ENCODE measurements at places on chromosomes 12 and 14. TPM values are rescaled to one million over a fixed set of nuclear protein-coding genes. Genes with fewer than 3 reads are reported as not detected.

DNA sequence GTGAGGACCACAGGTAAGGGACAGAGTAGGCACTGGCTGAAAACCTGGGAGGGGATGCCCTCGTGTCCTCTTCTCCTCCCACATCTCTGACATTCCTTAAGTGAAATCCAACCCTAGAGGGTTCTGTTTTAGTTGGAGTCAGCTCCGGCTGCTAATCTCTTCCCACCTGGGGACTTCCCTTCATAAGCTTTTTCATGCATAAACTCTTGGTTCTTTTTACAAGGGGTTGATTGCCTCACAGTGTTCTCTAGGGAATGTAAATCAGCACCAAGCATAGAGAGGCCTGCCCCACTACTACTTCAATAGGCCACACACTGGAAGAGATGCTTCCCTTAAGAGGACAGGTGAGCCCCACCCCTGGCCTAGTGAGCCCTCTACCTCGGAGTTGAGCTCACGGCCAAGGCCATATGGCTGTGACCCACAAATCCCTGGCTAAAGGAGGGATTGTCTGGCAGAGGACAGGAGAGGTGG is 3.2 kb upstream of the SYNDIG1L start:
- no peak for DNase-seq

DNA sequence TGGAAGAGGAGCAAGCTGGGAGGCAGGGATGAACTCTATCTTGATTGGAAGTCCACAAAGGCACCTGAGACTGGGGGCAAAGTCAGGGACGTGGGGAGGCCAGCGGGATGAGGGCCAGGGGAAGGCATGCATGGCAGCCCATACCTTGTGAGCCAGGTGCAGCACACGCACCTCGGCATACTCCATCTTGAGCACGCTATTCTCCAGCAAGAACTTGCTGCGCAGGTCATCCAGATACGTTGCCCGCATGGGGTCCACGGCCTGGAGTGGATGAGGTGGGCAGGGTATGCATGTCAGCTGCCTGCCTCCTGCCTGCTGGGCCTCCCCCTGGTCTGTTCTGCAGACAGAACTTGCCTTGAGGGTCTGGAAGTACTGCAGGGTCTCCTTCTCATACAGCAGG is 3.9 kb downstream of the RABGGTA start:
- DNase-seq, result no peak

DNA sequence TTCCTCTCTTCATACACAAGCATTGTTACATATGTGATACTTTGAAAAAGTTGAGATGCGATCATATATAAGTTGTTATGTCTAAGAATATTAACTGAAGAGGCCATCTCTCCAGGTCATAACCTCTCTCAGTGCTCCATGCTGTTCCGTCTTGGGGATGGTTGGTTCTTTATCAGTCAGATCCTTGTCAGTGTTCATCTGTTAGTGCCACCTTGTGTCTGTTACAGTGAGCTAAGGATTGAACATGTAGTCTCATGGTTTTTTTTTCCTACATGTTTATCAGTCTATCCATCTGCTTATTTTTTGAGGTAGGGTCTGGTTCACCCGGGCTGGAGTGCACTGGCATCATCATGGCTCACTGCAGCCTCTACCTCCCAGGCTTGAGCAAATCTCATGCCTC is 30.5 kb downstream of the EP400 start:
- peak; percentile 22 for DNase-seq

DNA sequence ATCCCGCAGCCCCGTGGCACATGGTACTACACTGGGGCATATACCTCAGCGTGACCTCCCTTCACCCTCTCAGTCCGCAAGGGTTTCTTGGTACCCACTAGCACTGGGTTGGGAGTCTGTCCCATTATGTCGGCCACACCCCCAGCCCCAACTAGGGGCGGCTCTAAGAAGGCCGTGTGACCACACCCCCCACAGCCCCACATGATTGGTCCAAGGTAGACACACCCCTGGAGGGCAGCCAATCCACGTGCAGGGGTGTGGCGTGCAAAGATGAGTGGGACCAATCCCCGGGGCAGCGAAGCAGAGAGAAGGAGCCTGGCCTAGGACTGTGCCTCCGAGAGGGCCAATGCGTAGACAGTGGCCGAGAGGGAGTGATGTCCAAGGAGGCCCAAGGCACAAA is 34.6 kb upstream of the BEGAIN start:
- no peak for DNase-seq

GRCh38 chr12:94699801-94700200 is 49.4 kb upstream of the TMCC3 start:
- DNase-seq, result peak; percentile 10

DNA sequence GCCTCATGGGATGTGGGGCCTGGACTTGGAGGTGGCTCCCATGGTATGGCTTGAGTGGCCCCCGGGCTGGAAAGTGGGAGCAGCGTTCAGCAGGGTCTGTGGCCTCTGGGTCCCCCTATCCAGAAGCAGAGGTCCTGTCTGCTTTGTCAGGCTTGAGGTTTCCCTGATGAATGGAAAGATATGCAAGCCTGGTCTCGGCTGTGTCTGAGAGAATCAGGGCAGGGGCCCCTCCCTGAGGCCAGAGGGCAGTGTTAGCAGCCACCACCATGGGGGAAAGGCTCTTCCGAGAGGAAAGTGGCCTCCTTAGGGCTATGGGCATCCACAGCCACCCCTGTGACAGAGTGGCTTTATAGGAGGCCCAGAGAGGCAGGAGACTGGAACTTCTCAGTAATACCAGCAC is 128.2 kb downstream of the VRK1 start:
- no peak for DNase-seq

DNA sequence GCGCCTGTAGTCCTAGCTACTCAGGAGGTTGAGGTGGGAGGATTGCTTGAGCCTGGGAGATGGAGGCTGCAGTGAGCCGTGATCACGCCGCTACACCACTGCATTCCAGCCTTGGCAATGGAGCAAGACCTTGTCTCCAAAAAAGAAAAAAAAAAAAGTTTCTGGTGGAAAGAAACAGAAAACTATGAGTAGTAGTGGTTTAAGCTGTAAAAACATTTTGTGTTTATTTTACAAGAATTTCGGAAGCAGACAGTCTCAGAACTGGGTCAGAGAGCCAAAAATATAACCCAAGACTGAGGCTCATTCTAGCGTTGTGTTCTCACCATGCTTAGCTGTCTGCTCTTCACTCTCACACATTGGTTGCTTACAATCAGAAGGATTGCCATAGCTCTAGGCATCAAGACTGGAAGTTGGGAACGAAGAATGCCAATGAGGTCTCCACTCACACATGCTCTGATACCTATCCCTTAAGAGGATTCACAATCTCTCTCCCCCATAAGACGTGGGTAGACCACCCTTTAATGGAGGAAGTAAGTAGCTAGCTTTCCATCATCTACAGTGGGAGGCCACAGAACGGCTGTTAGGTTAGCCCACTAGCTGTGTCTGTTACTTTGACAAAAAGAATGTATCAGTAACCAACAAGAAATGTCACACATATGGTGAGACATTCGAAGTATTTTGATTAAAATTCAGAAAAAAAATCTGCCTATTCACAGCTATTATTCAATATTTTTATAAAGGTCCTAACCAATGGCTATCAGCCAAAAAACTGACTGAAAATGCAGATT is 117.6 kb upstream of the RASSF8 start:
- peak; percentile 26 for DNase-seq

Gene MUCL1
- not detected for total RNA-seq

DNA sequence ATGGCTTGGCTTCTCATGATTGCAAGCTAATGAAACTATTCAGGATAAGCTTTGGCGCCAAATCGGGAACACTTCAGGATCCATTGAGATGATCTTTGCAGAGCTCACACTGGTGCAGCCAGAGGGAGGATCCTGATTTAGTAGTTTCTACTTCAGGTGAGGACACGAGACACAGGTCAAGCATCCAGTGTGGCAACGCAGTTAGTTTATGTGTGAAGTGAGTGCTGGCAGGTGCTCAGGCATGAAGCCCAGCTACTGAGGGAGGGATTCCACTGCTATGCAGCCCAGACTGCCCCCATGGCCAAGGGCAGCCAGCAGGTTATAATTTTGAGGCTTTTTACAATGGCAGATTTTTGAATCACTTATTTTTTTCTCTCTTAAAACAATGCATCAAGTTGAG is 113.5 kb upstream of the PCED1B start:
- DNase-seq, result no peak

Gene KLHL33
- not detected for total RNA-seq

GRCh38 chr12:55965941-55966407 is at the start of gene PMEL:
TSS of gene PMEL (minus strand) at chr12:55966042. CDS start at chr12:55966011, 31 bp downstream.
- peak; percentile 36 for DNase-seq

Gene CIDEB
- total RNA-seq, result 0.51 TPM

- no peak for DNase-seq
Observed at GRCh38 chr14:102250636-102251035, 54.3 kb downstream of the MOK start.

Gene TMEM117
- 19.1 TPM for total RNA-seq

GRCh38 chr14:58731465-58732293 is 93.9 kb downstream of the DACT1 start:
- peak; percentile 97 for DNase-seq

DNA sequence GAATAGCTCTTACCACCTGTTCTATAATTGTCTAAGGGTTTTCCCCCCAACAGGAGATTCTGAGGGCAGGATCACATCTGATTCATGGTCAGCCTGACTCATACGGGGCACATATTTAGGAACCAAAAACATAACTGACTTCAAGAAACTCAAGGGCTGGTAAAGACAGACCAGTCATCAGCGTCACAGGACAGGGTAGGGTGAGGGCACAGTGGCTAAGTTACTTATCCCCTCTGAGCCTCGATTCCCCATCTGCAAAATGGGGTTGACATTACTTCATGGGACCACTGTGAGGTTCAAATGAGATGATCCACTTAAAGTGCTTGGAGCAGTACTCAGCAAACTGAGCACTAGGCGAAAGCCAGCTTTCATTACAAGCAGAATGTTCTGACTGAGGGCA is 606 bp downstream of the CINP start:
- peak; percentile 83 for DNase-seq

GRCh38 chr14:92122351-92122677 is 545 bp downstream of the CPSF2 start:
- peak; percentile 66 for DNase-seq

GRCh38 chr14:61477712-61478462 is 156.5 kb downstream of the PRKCH start:
- peak; percentile 64 for DNase-seq

DNA sequence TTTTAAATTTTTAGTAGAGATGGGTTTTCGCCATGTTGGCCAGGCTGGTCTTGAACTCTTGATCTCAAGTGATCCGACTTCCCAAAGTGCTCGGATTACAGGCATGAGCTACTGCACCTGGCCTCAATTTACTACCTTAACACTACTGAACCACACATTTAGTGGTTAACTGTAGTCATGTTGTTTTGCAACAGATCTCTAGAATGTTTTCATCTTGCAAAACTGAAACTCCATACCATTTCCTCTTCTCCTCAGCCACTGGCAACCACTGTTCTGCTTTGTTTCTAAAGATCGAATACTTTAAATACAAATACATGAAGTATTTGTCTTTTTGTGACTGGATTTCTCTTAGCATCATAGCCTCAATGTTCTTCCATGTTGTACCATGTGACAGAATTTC is 15.4 kb upstream of the SMCO2 start:
- DNase-seq, result no peak

Gene FOXN4
- not detected for total RNA-seq

GRCh38 chr12:132262256-132263060 is 66.9 kb downstream of the GALNT9 start:
- no peak for DNase-seq

DNA sequence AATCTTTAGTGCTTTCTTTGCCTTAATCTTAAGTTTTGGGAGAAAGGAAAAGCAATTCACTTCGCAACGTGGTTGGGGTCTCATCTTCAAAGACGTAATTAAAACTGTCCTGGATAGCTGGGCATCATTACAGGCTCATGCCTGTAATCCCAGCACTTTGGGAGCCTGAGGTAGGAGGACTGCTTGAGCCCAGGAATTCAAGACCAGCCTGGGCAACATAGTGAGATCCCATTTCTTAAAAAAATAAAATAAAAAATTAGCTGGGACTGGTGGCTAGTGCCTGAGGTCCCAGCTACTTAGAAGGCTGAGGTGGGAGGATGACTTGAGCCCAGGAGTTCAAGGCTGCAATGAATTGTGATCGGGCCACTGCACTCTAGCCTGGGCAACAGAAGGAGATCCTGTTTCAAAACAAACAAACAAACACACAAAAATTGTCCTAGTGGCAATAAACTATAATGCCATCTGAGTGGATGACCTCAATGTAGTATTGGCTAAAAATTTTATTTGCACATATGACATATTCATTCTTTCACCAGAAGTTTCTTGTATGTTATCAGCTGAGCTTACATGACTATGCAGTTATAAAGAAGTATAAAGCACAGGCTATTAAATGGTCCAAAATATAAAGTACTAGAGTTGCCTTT is 1.6 kb upstream of the MNAT1 start:
- DNase-seq, result no peak

- DNase-seq, result no peak
Observed at GRCh38 chr12:14997998-14998397, 25.2 kb downstream of the PDE6H start.

- no peak for DNase-seq
Observed at GRCh38 chr14:55822906-55823305, 242.9 kb downstream of the KTN1 start.

DNA sequence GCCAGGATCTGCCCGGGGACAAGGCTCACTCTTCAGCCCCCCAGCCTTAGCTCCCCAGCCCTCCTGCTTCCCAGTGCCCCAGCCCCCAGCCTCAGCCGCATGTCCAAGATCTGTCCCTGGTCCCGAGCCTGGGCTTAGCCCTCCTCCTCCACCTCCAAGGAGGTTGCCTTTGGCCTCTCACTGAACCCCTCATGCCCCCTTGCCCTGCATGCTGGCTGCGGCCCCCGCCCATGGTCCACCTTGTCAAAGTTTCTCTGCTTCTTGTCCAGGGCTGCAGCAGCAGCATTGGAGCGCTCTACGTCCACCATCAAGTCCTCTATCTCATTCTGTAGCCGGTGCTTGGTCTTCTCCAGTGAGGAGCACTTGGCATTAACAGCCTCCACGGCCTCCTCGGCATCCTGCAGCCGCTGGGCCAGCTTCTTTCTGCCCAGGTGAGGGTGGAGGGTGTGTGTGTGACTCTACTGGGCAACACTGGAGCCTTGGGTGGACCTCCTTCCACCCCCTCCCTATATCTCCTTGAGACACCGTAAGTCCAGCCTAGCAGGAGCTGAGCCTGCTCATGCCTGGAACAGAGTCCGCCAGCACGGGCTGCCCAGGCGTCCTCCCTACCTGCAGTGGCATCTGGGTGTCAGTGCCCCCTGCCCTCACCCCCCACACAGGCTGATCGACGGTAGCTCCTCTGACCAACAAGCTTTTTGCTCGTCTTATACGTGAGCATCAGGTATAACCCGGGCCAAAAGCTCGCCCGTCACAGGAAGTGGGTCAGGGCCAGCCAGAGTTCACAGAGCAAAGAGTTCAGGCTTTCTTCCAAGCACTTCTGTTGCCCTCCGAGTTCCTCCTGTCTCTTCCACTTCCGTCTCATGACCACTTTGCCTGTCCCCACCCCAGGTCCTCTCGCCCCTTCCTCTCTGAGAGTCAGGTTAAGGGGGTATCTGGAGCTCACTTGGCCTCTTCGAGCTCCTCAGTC is 11.4 kb downstream of the CMTM5 start:
- no peak for DNase-seq

Data from GM23248 (cell line).